ENCODE measurements at places on chromosomes 7 and 10. TPM values are rescaled to one million over a fixed set of nuclear protein-coding genes. Genes with fewer than 3 reads are reported as not detected.

Gene ATP6V0A4
- not detected for total RNA-seq

Gene FAM53B
- 32.7 TPM for total RNA-seq

Gene TRIM73
- total RNA-seq = 1.7 TPM

Gene KCNMA1
- 1.7 TPM for total RNA-seq

Gene PPP3CB
- 75.7 TPM for total RNA-seq

Gene CPA2
- total RNA-seq = not detected

Gene PDE1C
- total RNA-seq = 107 TPM

Gene GRB10
- total RNA-seq = 29.1 TPM

Gene POM121L12
- total RNA-seq = not detected

Gene CLCN1
- not detected for total RNA-seq

Gene MARCHF5
- total RNA-seq = 55.7 TPM

Gene ZNF716
- total RNA-seq = not detected

Gene ABCC2
- total RNA-seq = 0.72 TPM

DNA sequence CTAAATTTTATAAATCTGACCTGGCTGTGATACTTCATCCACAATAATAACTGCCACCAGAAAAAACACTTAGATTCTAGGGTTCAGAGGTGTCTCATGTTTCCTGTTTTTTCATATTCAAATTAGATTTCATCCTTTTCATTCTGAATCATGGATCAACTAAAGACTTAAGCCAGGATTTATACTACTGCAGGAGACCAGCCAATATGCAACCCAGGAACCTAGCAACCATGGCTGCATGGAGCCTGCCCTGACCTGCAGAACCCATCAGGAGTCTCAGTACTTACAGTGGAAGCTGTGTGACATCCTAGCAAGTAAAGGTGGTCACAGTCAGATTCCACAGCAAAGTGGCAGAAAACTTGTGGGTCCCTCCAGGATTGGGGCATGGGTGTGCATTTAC, 40.5 kb upstream of the RNF148 start:
- DNase-seq = no peak

DNA sequence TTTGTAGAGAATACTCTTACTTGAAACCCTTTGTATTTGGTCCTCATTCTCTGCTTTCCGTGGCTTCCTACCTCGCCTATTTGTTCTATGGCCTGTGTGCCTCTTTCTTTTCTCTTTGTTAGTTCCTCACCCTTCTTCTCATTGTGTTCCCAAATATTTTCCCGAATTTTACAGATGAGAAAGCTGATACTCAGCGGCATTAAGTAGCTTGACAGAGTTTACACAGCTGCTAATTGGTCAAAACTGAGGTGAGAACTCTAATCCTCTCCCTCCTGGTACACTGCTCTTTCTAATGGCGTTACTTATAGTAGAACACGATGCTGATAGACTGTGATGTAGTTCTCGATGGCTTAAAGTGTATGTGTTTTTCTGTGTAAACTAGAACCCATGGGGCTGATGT, 80.7 kb upstream of the HDAC9 start:
- DNase-seq = no peak

DNA sequence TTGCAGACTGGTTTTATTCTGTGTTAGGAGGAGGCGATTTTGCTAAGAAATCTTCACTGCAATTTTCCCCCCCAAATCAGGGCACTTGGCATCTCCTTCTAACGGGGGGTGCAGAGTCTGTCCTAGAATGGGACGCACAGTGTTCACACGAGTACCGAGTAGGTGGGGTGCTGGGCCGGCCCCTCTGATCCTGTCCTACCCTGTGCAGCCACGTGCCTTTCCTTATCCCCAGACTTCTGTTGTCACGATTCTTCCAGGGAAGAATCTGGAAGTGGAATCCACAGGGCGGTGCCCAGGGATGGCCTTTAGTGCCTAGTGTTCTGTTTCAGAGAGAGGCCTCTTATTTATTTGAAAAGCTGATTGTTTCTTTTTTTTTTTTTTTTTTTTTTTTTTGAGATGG, 16.4 kb downstream of the CUX1 start:
- DNase-seq = no peak

DNA sequence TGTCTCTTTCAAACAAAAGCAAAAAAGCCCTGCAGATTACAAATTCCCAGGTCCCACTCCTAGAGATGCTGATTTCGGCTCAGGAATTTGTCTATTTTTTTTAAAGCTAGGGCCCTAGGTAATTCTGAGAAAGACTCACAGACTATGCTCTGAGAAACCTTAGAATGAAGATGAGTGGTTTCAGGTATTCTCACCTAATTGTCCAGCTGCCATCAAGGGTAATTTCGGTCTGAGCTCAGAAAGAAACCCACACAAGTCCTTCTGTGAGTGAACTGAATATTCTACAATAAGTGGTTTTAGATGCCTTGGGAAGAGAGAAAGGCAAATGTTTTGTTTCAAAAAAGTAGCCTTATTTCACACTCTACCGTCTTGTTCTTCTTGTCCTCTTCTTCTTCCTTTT, 45.7 kb downstream of the DCLRE1A start:
- DNase-seq = no peak

GRCh38 chr7:44217223-44217714, 16.5 kb downstream of the YKT6 start:
- DNase-seq = no peak

- no peak for DNase-seq
Observed at GRCh38 chr7:149610441-149611011, 112.9 kb upstream of the ZNF746 start.

DNA sequence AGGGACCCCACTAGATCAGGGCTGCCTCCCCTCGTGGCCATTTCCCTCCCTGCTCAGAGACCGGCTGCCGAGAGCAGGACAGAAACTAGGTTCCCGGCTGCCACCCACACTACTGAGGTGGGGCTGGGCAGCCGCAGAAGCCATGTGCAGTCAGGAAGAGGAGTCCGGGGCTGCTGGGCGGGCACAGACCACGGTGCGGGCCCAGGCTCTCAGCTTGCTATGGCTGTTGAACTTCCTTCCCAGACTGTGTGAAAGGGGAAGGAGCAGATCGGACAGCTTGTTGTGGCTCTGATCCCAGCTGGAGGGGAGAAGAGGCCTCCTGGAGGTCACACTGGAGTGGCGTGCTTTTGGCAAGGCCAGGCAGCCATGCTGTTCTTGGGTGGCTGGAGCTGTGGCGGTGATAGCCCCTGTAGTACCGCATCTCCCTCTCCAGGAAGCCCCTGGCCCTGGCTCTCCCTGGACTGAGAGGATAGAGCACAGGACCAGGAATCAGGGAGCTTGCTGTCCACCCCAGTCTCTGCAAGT, 56.8 kb downstream of the HK1 start:
- DNase-seq = peak; percentile 82

DNA sequence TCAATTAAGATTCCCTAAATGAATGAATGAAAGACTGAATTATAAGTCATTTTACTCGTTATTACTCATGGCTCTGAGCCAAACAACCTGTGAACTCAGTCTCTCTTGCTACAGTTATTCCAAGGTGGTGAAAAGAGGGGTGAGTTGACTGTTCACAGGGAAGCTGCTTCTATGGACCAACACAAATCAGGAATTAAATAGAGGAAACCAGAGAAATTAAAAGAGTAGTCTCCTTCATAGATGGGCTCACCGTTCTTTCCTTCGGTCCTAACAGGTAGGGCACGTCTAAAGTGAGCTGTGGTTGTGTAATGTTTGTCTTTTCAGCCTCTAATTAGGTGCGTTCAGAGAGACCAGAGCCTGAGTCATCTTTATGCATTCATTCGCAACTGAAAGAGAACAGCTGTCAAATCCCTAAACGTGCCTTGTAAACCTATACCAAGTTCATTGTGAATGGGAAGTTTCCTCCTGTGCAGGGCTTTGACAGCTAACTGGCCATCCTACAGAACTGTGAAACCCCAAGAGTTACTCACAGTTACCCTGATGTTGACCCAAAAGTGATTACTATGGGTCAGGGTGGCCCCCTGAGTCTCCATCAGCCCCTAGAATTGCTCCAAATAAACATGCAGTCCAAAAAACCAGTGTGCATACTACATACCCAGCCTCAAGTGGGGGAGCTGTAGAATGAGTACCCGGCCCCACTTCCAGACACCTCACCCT, 18.2 kb upstream of the C10orf53 start:
- no peak for DNase-seq

GRCh38 chr7:20509892-20510572, 105.4 kb upstream of the ABCB5 start:
- DNase-seq = no peak

DNA sequence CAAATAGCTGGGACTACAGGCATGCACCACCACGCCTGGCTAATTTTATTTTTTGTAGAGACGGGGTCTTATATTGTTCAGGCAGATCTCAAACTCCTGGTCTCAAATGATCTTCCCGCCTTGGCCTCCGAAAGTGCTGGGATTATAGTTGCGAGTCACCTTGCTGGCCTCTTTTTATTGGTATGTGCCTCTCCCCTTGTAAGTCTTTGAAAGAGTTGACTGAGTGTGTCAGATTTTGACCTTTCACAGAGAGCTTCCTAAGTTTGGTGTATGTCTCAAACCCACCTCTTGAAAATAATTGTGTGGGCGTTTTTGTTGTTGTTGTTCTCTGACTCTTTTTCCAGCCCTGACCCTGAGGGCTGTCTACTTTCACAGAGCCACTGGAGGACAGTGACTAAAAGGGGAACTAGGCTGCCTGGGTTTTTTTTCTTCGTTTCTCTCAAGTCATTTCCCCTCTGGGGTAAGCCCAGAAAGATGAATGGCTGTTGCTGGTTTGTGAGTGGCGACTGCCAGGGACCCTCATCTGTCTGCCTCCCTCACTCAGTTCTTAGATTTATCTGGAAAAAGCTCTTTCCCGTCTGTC, 262.8 kb downstream of the ZEB1 start:
- peak; percentile 23 for DNase-seq

DNA sequence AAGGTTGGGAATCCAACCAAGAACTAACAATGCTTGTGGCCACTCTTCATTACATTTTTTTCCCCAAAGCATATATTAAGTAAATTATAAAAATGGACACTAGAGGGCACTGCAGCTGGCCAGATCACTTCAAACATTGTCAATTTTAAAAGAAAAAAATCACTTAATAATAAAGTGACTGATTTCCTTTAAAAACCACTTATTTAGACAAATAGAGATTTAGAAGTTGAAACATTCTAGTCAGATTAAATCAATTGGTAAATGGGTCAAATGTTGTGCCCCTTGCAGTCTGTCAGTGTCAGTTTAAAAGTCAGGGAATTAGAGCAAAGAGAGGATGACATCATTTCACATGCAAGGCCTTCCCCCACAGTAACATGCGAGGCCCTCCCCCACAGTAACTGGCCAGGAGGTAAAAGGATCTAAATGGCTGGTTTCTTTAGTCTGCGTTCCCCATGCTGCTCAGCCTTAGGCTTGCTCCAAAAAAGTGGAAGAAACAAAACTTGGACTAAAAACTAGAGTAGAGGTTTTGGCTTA, 177.9 kb downstream of the SKAP2 start:
- DNase-seq = no peak

DNA sequence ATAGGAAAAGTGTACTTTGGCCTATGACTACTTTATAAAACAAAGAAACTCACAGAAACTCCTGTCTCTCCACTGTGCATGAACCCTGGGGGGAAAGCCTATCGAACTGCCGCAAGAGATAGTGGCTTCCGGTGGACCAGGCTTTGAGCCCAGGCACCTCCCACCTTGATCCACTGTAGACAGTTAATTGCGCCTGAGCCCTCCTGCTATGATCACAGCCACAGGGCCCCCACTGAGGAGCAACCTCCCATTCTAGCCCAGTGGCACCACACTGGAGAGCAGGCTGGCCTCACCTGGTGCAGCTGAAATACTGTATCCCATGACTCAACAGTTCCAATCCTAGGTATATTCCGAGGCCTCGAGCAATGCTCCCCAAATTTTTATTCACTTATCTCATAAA, 98.8 kb downstream of the COBL start:
- no peak for DNase-seq

GRCh38 chr10:80700760-80701444, 163.2 kb downstream of the SH2D4B start:
- DNase-seq = no peak

DNA sequence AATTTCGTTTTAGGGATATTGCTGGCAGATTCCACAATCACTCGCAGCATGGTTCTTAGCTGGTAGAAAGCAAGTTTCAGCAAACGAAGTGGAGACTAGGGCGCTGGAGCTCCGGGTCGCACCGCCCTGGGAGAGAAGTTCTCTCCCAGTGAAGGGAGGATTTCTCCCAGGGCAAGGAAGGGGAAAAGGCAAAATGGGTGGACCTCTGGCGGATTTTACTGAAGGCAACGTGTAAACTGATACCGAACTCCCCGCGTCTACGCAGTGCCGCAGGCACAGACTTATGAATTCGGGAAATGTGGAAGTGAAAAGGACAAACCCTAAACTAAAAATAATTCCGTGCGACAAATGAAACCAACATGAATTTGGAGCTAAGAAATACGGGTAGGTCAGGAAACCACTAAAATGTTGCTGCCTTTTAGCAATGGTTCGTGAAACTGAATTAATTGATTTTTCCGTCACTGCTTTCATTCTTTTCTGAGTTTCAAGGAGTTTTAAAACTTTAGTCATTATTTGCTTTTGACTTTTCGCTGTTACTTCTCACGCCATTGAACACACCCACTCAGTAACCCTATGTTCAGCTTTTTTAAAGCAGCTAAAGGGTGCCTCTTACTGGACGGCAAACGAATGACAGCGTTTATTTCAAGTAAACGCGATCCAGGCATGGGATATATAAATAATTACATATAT, at the start of gene MYOF:
Gene MYOF (minus strand): TSS at position 190 of the 690 bp plus-strand sequence. CDS start 140 bp downstream, at position 50.
- DNase-seq = peak; percentile 72

GRCh38 chr10:78471723-78472550, 438.3 kb downstream of the RPS24 start:
- DNase-seq = no peak

- no peak for DNase-seq
Observed at GRCh38 chr7:98151884-98152283, 45.2 kb downstream of the LMTK2 start.

- DNase-seq = peak; percentile 48
Observed at GRCh38 chr7:151696721-151697514, 177.2 kb upstream of the RHEB start.

- DNase-seq = no peak
Observed at GRCh38 chr10:60105295-60105695, 198.9 kb upstream of the CCDC6 start.

DNA sequence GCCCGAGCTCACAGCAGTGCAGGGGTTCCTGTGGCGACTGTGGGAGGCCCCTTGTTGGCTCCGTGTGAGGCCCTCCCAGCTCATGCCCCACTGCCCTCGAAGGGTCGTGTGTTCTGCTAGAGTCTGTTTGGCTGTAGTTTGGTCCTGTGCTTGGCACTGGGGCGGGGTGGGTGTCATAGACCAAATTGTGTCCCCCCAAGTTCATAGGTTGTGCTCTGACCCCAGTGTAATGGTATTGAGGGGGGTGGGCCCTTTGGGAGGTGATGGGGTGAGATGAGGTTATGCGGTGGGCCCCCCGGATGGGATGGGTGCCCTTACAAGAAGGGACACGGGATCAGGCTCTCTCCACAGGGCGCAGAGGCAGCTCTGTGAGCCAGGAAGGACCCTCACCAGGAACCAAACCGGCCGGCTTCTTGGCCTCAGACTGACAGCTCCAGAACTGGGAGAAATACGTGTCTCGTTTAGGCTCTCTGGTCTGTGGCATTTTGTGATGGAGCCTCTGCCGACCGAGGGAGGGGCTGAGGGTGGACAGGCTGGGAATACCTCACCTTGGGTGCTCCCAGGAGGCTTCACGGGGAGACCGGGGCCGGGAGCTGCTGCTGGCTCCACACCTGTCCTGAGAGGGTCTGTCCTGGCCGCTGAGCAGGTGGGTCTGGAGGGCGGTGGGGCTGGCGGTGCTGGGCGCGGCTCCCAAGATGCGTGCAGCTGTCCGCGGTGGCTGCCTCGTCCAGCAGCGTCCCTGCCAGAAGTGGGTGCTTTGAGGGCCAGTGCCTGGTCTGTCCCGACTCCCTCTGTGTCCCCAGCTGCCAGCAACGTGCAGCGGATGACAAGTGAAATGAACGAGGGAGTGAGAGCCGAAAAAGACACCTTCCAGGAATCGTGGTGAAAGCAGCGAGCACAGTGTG, 89.4 kb downstream of the INPP5A start:
- peak; percentile 65 for DNase-seq

- peak; percentile 68 for DNase-seq
Observed at GRCh38 chr10:70558871-70559810, 43.4 kb downstream of the PRF1 start.

Measured in heart left ventricle (tissue), 16 donors.